Activated CD8-positive, alpha-beta T cell treated with anti-CD3 and anti-CD28 coated beads for 36 hours (primary cell): ENCODE measurements at places on chromosomes 1 and 21.

DNA sequence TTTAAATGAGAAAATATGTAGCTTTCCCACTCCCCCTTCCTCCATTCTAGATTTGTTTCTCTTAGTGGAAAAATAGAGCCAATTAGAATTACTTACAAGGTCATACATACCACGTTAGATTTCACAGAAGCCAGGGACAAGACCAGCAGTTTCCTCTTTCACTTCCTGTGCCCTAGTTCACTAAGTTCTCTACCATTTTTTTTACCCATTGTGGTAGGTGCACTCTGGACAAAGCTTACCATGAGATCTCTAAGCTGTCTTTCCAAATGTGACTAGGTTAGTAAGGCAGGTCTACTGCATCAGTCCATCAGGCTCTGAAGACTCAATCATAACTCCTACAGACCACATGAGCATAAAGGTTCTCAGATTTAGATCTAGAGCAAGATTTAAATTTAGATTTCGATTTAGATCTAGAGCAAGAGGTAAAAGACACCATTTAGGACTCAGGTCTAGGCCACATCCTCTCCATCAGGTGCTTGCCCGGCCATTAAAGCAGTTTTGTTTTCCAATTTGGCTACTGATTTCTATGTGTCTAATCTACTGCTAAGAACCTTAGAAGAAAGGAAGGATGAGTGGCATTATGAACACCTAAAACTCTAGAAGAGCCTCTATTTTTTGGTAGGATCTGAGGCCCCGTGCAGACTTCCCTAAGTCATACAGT lies 235.3 kb downstream of the FAF1 start:
- no peak for DNase-seq

DNA sequence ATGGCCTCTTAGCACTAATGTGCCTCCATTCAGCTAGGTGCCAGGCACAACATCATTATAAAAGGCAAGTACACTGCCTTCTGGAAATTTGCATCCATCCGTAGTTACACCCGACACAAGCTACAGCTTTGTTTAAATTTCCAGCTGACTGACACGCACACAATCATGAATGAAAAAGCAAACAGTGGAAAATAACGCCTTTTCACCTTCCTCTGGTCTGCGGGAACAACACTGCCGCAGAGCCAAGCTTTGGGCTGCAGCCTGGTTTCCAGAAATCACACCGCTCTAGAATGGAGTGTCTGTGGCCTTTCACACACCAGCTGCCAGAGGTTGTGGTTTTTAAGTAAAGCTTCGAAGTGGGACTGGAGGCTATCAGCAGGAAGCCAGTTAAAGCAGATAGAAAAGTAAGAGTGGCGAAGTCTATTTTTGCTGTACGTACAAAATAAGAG lies 142.8 kb upstream of the COA6 start:
- peak; percentile 48 for DNase-seq

DNA sequence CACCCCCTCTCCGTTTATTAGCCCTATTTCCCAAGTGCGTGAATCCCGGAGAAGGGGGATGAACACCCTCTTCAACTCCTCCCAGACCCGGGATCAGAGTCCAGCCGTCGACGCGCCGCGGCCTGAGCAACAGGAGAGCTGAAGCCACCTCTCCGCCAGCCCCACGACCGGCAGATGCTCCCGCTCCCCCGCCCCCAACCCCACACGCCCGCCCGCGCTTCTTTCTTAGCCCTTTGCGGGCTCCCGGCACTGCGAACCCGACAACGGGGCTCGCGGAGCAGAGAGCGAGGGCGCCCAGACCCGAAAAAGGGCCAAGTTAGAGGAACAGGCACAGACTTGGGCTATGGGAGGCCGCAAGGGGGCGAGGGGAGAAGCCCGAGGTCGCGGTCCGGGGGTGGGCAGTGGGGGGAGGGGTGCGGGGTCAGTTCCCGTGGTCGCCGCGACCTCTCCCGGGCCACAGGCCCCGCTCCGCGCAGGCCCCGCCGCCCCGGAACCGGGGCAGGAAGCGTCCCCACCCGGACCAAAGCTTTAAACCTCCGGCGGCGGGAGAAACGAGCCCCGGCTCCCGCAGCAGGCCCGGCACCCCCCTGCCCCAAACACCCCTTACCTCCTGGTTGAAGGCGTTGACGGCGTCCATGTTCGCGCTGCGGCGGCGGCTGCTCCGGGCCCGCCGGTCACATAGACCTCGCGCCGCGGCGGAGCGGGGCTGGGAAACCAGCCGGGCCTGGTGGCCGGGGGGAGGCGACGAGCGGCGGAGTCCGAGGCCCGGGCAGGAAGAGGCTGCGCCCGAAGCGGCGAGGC lies 662 bp downstream of the SCAF4 start:
- peak; percentile 64 for DNase-seq

DNA sequence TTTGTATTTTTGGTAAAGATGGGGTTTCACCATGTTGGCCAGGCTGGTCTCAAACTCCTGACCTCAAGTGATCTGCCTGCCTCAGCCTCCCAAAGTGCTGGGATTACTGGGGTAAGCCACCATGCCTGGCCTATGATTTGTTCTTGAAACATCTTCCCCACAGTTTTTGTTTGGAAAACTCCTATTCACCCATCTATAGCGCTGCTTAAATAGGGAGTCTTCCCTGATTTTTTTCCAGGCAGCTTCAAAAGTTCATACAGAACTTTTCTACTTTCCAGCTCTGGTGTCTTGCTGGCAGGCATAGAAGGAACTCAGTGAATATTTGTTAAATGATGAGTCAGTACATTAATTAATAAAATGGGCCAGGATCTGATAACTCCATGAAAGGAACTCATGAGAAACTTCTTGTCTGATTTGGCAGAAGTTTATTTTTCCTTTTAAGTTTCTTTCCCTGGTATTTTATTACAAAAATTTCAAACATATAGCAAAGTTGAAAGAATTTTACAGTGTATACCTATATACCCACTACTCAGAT lies 33.0 kb upstream of the TTC22 start:
- DNase-seq, result no peak

DNA sequence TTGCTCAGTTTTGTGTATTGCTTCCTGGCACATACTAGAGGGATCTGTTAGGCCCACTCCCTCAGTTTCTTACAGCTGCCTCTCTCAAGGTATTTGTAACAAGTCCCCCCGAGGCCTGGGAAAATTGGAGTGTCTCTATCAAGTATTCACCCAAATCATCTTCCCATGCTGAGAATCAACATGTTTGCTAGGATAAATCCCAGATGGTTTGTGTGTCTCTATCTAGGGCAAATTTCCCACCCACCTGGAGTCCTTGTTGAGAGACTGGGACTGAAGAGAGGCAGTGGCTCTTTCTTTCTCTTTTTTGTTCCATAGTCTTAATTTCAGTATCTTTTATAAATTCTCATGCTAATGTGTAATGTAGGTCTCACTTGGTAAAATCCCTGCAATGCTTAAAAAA lies 58.0 kb downstream of the OLFM3 start:
- DNase-seq, result no peak

GRCh38 chr1:93963585-93963984 lies 54.4 kb upstream of the GCLM start:
- DNase-seq, result no peak

DNA sequence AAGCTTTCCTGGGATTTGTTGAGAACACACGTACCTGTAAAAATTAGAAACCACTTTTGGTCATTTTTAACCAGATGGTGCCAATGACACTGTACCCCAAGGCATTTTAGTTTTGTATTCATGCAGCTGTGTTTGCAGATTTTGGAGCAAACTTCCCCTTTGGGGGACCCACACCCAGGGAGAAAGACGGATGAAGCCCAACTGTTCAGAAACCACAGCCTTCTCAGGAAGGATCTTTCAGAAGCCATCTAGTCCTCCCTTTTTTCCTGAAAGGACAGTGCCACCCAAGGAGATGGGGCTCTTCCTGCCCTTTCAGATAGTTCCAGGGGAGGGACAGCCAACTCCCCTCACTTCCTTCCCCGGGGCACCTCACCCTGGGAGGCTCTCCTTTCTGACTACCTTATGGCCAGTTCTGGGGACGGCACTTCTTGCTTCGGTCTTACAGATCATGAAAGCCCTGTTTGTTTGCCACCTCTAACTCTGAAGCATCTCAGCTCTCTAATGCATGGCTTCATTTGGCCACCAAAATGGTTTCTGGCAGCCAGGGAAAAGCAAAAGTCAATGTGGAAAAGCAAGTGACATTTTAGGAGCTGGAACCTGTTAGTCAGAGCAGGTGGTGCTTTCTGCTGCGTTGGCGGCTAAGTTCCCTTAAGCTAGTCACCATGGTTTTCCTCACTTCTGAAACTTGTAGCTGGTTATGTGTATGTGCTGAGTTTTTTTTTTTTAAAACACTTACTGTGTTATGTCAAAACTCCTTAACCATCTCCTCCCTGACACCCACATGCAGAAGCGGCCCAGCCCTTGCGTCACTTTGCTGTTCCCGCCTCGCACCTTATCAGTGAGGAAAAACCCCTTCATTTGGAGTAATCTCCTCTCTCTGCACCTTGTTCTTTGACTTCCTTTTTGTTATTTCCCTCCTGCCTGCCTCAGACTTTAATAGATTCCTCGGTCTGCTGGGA lies 10.1 kb downstream of the TMCC2 start:
- peak; percentile 75 for DNase-seq
